NCI-H1436 (cell line): ENCODE measurements at places on chromosomes 12 and 14.

GRCh38 chr12:120065472-120065871, 51.1 kb downstream of the RAB35 start:
- DNase-seq, result no peak

GRCh38 chr12:64407342-64408223, 3.4 kb downstream of the XPOT start:
- DNase-seq, result no peak

DNA sequence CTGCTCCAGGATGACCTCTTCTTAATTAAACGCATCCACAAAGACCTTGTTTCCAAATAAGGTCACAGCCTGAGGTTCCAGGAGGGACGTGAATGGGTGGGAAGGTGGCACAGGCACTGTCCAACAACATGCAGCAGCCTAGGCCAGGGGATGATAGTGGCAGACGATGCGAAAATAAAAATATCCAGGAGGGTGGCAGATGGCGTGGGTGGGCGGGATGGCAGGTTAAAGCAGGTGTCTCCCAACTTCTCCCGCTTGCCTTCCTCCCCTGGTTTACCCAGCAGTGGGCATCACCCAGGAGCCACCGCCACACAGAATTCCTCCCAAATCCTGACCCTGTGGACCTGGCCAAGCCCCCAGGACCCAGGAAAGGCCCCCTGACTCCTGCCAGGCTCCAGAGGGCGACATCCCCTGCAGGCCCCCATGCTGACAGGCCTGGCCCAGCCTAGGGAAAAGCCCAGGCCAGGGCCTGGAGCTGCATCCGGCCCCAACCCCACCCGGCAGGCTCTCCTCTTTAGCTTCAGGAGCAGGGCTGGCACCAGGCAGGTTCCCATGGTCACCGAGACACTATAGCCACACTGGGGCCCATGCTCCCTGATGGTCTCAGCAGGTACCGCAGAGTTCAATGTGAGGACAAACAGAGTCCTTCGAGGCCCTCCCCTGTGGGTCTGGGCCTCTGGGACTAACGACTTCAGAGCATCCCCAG, 9.7 kb downstream of the NCOR2 start:
- DNase-seq, result no peak

- no peak for DNase-seq
Measured at GRCh38 chr14:58918066-58918738, 270.3 kb upstream of the DAAM1 start.

DNA sequence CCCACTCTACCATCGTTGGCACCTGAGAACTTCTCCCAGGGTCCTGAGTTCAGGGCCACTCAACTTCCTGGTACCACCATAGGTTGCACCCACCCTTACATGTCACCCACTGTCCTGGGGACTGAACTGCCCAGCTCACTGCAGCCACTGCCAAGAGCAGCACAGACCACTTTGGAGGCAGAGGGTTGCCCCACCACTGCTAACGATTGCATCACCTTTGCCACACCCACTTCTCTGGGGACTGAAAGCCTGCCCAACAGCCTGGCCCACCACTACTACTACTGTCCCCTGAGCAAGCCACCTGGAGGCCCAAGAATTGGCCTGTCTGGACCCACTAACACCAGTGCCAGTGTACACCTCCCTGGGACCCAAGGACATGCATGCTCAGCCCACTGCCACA, 27.6 kb downstream of the CACNA2D4 start:
- DNase-seq, result no peak
